ENCODE measurements at places on chromosomes 12 and 14.
A peak's percentile ranks its signal among the peaks of the same experiment; 100 is the strongest.

- no peak for DNase-seq
Observed at GRCh38 chr12:111775205-111776193, 8.8 kb downstream of the ALDH2 start.

DNA sequence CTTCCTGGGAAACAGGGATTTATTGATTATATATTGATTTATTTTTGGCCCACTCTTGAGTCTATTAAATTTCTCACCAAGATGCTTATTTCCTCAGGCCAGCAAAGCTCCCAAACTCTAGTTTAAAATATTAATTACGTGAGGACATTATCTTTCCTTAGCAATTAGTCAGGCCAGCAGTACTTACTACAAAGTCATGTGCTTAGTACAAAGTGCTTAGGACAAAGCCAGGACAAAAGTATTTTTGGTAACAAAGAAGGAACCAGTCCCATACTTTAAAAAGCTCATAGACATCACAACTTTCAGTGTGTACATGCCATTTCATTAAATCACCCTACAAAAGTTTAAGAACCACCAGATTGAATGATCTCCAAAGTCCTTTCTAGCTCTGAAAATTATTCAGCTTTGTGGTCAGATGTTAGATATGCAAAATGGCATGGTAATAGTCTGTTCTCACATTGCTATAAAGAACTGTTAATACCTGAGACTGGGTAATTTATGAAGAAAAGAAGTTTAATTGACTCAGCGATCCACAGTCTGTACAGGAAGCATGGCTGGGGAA lies 94.7 kb upstream of the PWP1 start:
- DNase-seq: no peak

- no peak for DNase-seq
Observed at GRCh38 chr14:61325166-61325565, 3.8 kb downstream of the PRKCH start.

DNA sequence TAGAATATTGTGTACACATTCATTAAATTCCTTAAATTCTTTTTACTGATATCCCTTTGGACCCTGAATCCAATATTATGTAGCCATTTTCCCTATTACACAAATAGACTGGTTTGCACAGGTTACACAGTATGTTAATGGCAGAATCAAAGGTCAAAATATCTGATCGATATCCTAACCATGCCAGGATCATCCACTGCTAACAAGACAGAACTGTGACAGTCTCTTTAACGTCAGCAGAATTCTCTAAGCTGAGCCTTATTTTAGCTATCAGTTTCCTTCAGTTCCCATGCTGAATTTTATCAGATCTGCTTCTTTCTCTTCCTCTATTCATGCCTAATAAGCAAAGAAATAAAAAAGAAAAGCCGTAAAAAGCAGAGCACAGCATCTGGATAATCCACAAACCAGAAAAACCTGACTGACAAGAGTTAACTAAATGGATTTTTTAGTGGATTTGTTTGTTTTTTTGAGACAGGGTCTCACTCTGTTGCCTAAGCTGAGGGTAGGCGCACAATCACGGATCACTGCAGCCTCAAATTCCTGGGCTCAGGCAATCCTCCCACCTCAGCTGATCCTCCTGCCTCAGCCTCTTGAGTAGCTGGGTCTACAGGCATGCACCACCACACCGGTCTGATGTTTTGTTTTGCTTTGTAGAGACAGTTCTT lies 130.4 kb downstream of the PAWR start:
- no peak for DNase-seq

DNA sequence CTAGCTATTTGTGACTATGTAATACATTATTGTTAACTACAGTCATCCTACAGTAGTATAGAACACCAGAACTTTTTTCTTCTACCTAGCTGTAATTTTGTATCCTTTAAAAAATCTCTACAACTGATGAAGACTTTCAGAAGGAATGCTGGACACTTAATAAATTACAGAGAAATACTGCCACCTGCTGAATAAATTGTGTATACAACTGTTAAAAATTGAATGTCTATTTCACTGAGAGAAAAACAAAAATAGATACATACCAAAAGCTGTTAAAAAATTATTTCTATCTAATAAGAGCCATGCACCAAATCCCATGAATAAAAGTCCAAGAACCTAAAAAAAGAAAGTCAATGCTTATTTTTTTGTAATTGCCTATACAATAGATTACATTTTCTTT lies 6.6 kb downstream of the TSPAN19 start:
- no peak for DNase-seq

- no peak for DNase-seq
Observed at GRCh38 chr14:33704481-33704880, 246.4 kb downstream of the EGLN3 start.

DNA sequence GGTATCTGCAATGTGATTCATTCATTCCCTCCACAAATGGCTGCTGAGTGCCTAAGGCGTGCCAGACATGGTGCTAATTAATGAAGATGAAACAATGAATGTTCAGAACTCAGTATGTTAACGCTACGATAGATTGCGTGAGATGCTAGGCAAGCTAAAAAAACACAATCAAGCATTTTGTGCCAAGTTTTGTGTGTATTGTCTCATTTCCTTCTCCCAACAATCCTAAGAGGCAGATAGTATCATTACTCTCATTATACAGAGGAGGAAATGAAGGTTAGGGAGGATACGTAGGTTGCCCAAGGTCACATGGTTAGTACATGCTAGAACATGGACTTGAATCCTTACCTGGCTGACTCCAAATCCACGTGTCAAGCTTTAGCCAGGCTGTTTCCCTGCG lies 264.4 kb downstream of the EFCAB11 start:
- no peak for DNase-seq

GRCh38 chr12:122265886-122266229 lies 436 bp downstream of the VPS33A start:
- DNase-seq: peak; percentile 13

GRCh38 chr12:2359725-2360629 lies 307.2 kb downstream of the CACNA1C start:
- DNase-seq: no peak

All from stimulated activated CD8-positive, alpha-beta memory T cell treated with anti-CD3 and anti-CD28 coated beads, Interleukin-2, amount 100 ng/mL, for 48 hours (primary cell).